T-helper 22 cell (primary cell): ENCODE measurements at places on chromosomes 1 and 21.

- DNase-seq = no peak
Measured at GRCh38 chr1:151346082-151346768, 827 bp downstream of the RFX5 start.

DNA sequence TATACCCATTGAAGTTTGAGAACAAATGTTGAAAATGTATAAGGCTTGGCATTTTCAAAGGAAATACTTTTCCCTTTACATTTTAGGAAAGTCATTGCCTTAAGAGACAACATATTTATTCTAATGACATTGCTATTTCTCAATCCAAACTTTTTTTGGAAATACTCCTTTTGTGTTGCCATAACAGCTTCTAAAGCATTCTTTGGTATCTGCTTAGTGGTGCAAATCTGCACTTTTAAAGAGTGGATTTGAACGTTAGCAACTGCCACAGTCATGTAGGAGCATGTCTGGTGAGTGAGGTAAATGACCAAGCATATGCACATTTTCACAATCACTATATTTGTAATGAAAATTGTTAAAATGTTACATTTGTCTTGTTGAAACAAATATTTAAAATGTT lies 124.4 kb upstream of the GORAB start:
- no peak for DNase-seq

DNA sequence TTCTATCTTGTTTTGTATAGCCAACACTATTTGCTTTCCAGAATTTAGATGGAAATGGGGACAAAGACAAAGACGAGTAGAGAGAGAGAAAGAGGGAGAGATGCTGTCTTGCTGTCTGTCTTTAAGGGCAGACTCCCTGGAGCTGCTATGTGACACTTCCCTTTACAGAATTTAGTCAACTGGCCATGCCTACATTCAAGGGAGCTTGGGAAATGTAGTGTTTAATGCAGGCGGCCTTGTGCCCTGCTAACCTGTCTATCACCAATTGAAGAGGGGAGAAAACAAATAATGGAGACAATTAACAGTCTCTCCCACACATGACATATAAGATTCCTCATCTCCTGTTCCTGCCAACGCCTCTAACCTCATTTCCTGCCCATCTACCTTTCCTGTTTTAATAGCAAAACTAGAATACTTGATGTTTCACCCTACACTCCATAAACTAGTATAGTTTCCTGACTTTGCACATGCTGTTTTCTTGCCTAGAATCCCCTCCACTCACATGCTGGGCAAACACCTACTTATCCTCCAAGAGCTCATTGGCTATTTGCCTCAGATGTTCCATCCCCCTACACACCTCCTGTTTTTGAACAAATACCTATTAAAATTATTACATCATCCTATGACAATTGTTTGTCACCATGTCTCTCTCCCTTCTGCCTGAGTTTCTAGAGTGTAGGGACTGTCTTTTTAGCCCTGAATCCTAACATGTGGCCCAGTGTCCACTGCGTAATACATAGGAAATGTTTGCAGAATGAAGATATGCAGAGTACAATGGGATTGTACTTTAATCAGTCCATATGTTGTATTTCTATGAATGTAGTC lies 117.2 kb downstream of the SLC25A24 start:
- DNase-seq = no peak

GRCh38 chr1:87132284-87132870 lies 196.3 kb upstream of the LMO4 start:
- no peak for DNase-seq

DNA sequence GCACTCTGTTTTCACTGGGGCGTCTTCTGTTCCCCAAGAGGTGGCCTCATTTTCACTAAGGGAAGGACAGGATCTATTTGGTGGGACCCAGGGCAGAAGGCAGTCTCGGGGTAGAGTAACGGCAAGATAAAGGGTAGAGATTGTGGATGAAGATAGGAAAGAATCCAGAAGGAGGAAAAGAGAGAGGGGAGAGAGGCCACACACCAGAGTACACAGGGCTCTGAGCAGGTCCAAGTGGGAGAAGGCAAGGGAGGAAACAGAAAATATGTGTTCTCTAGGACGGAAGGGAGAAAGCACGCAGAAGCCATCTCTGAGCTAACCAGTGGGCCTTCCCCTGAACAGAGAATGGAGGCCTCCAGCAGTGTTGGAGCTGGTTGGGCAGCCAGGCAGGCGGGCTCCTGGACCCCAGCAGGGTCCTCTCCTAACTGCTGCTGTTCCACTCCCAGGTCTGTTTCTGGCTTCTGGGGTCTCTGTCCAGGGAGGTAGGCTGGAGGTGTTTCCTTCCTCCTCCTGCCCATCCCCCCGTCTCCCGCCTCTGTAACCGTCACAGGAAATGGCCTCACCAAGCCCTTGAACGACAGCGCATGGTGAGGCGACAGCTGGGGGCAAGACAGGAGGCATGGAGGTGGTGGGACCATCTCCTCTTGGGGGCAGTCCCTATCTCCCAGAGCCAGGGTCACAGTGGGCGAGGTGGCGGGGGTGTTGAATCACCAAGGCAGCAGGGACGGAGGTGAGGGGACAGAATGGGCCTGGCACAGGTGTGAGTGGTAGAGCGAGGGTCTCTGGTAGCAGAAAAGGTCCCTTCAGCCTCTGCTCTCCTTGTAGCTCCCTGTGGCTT lies 649 bp downstream of the PTPN7 start:
- DNase-seq = no peak

DNA sequence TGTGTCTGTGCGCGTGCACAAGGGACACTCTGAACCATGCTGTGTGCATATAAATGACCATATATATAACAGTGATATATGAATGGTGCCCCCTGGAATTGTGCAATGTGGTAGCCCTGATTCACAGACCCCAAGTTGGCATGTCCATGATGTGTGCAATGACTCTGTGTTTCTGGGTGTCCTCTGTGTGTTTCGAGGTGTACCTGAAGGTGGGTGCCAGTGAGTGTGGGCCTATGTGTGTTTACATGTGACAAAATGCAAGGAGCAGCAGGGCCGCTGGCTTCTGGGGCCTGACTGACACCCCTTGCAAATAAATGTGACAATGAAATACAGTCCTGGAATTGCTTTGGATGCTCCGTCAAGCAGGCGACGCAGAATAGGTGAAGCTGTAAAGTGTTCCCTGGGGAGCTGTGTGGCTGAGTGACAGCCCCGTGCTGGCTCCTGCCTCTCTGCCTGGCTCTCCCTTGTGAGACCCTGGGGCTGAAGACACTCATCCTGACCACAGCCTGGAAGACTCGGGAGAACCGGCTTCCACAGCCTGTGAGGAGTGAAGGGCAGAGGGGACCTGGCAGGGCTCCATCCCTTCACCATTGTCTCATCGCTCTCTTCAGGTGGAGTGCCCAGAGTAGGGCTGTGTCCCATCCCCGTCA lies 38.2 kb upstream of the CSF3R start:
- DNase-seq = no peak

GRCh38 chr1:155017946-155018316 lies 15.3 kb downstream of the ZBTB7B start:
- no peak for DNase-seq

- DNase-seq = no peak
Measured at GRCh38 chr1:115632251-115633026, 9.3 kb upstream of the VANGL1 start.

DNA sequence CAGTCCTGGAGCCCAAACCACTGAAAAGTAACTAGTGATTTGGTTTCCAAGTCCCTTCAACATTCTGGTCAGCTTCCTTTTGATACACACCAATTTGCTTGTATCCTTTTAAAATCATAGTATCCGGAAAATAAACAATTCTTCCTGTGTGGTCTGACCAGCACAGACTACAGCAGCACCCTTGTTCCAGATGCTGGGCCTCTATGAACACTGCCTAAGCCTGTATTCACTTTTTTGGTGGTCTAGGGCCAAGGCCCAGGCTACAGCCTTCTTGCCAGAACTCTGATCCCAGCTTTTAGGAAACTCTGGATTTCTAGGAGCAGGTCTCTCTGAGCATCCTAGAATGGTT lies 801 bp upstream of the DDAH1 start:
- no peak for DNase-seq

- DNase-seq = no peak
Measured at GRCh38 chr1:49208712-49209111, 432.0 kb upstream of the BEND5 start.

DNA sequence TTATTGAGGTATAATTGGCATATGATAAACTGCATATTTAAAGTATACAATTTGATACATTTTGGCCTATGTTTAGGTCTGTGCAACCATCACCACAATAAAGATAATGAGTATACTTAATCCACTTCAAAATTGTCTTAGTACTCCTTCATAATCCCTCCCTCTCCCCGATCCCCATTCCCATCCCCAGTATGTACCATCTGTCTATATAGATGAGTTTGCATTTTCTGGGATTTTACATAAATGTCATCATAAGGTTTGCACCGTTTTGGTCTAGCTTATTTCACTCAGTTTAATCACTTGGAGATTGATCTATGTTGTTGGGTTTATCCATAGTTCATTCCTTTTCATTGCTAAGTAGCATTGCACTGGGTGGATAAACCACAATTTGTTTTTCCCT lies 74.3 kb downstream of the POFUT2 start:
- DNase-seq = no peak
